Ovary (tissue), 10 donors: ENCODE measurements at places on chromosomes 3 and 15. TPM values are rescaled to one million over a fixed set of nuclear protein-coding genes. Genes with fewer than 3 reads are reported as not detected.

DNA sequence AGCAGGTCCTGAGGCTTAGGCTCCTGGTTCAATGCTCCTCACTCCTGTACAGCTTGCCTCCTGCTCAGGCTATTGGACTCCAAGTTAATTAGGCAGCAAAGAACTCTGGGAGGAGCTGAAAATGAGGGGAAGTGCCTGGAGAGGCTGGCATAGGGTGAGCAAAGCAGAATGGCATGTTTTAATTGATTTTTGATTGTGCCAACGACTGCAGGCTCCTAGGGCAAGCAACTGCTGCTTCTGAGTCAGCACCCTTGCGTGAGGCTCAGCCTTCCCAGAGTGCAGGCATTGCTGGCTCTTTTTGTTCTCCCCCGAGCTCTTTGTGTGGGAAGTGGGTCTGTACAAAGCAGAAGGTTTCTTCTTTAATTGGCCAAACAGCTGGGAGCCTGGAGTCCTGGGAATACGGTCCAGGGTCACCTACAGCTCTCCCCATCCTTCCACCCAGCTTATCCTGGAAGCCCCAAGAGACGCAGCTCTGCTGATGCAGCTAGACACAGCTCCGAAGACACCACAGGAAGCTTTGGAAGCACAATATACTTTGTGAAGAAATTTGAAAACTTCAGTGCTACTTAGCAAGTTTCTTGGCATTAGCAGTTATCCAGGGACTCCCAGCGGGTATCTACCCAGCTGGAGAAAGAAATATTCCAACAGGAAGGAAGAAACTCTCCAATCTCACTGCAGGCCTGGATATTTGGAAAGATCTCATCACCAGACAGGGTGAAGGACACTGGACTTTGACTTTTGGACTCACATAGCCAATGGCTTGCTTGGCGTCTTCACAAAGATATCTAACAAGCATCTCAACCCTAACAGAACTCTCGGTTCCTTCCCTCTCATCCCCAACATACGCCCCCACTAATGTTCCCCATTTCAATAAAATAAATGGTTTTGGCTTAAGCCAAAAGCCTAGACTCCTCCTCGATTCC is 76.8 kb downstream of the BDH1 start:
- H3K4me3 ChIP-seq: no peak overlapping the region
- H3K27ac ChIP-seq: no peak overlapping the region
- H3K27me3 ChIP-seq: no peaks in the 10 kb centered on the region
- DNase-seq: no peak

DNA sequence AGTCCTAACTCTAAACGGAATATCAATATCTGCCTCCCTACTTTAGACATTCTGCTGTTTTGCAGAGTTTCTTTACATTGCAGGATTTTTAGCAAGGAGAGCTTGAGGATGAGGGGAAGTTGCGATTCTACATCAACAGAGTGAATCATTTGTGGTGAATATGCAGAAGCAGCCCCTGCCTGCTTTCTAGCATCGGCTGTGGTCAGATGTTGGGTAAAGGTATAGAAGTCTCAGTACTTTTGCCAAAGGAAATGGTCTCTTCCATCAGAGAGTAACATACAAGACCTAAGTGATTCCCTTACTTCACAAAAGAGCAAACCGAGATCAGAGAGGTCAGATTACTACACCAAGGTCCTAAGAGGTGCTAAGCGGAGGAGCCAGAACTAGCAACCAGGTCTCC is 15.2 kb downstream of the ST3GAL6 start:
- no peaks in the 10 kb centered on the region for H3K27me3 ChIP-seq
- no peak overlapping the region for H3K27ac ChIP-seq
- no peaks in the 10 kb centered on the region for H3K4me1 ChIP-seq
- DNase-seq: no peak

DNA sequence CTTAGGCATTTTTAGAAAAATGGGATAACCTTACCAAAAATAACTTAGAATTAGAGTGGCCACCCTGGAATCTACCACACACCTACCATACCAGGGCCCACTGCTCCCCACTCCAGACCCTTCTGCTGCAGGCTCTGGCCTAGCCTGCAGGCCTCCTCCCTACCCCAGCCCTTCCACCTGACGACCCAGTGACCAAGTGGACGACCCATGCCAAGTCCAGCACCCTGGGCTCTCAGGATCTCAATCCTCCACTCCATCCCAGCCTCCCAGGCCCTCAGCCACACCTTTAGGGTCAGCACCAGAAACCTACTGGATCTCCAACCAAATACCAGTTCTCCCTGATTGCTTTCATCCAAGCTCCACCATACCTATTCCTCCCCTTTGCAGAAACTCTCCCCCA is 145.8 kb downstream of the TPRA1 start:
- no peaks in the 10 kb centered on the region for H3K36me3 ChIP-seq
- no peaks in the 10 kb centered on the region for H3K4me1 ChIP-seq
- no peaks in the 10 kb centered on the region for H3K27me3 ChIP-seq
- no peak for DNase-seq
- no peak overlapping the region for H3K4me3 ChIP-seq
- no peak overlapping the region for H3K27ac ChIP-seq

The ESYT3 gene
- 0.77 TPM for total RNA-seq

The C3orf62 gene
- total RNA-seq: 6.7 TPM
